Fibroblast of the conjunctiva (primary cell): ENCODE measurements at places on chromosomes 1 and 21.

GRCh38 chr1:157856538-157856937 lies 14.9 kb upstream of the CD5L start:
- DNase-seq, result no peak

DNA sequence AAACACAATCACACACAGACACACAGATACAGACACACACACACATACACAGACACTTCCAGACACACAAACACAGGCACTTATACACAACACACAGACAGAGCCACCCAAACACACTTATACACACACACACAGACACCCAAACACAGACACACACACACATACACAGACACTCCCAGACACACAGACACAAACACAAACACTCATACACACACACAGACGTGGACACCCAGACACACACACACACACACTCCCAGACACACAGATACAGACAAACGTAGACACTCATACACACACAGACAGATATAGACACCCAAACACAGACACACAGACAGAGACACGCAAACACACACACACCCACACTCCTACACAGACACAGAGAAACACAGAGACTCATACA lies 272.1 kb downstream of the GRIK3 start:
- DNase-seq, result no peak

- DNase-seq, result no peak
Observed at GRCh38 chr21:43929217-43929971, 64.4 kb downstream of the AGPAT3 start.

DNA sequence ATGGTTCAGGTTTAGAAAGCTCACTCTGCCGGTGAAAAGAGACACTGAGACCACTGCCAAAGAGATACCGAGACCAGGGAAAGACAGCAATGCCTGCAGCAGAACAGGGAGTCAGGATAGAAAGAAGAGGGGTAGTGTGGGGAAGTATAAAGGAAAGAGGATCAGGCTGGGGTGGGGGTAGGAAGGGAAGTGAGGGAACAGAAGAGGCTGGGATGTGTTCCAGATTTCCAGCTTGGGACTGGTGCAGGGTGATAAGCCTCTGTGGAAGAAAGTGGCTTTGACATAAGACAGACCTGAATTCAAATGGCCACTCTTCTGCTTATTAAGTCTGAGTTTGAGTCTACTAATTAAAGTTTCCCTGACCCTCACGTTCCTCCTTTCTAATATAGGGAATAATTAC lies 105.9 kb downstream of the PIK3R3 start:
- DNase-seq, result no peak

- DNase-seq, result no peak
Observed at GRCh38 chr1:24570265-24571125, 14.6 kb downstream of the NCMAP start.

GRCh38 chr1:43934101-43934985 lies 742 bp downstream of the ARTN start:
- peak; percentile 27 for DNase-seq
